ENCODE measurements at places on chromosomes 11 and 22.
A peak's percentile ranks its signal among the peaks of the same experiment; 100 is the strongest.

GRCh38 chr11:65574109-65574810 is 1.6 kb upstream of the EHBP1L1 start:
- peak; percentile 94 for DNase-seq

DNA sequence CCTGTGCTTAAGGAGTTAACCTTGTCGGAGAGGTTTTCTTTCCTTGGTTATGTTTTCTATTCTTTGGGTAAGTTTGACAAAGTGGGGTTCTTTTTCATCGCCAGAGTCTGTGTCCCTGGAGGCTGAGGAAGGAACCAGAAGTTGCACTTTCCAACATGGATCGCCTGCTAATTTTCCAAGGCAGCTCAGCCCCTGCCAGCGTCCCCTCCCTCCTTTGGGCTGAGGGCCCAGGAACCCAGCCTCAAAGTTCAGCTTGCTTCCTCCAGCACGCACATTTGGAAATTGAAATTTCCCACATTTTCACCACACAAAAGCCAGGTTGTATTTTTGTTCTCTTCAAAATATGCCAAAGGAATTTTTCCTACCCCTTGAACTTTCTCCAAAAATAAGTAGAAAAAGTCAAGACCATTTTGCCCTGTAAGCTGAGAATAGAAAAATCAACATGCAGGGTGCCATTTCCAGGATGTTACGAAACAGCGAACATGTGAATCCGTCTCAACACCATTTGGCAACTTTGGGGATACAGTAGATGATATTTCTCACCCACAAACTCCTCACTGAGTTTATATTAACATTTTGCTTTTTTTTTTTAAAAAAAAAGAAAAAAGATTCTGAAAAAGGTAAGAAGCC is 343.5 kb downstream of the TENM4 start:
- DNase-seq = no peak

GRCh38 chr22:35381424-35382009 is 621 bp downstream of the HMOX1 start:
- no peak for DNase-seq

GRCh38 chr11:34910817-34911216 is 5.4 kb downstream of the APIP start:
- no peak for DNase-seq

DNA sequence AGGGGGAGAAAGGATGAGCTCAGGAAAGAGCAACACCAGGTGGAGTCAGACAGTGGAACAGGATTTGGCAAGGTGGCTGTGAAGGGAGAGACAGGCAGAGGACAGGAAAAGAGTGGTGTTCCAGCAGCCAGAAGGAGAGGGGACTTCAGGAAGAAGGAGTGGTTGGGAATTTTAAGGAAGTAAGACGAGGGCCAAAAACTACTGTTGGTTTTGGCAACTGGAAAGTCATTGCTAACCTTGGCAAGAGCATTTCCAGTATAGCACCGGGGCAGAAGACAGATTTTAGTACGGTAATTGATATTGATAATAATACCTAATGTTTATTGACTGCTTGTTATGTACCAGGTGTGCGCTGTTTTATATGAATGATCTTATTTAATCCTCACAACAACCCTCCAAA is 15.4 kb upstream of the DDX6 start:
- DNase-seq = no peak

DNA sequence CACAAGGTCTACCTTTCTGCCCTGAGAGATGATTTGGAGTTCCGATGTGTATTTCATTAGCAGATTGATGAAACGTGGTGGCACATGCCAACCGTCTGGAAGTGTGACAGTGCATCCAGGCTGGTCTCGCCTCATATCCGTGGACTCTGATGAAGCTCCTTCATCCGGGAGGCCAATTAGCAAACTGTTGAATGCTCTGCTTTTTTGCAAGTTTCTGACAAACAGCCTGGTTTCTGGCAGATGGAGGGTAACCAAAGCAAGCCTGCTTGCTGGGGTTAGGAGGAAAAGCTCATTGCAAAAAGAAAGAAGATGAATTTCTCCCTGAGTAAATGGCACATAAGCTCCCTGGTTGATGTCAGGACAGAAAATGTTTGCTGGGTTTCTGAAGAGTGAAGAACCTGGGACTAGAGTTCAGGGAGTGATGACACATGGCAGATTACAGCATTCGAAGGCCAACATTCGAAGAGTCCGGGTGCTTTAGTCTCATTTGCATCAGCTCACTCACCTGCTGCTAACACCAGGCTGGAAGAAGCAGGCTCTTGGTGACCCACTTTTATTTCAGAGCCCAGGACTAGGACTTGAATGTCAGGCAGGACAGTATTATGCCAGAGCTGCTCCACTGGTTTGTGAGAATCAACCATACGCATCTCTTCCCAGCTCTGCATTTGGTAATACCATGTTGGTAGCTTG is 135.9 kb upstream of the TTC12 start:
- no peak for DNase-seq

DNA sequence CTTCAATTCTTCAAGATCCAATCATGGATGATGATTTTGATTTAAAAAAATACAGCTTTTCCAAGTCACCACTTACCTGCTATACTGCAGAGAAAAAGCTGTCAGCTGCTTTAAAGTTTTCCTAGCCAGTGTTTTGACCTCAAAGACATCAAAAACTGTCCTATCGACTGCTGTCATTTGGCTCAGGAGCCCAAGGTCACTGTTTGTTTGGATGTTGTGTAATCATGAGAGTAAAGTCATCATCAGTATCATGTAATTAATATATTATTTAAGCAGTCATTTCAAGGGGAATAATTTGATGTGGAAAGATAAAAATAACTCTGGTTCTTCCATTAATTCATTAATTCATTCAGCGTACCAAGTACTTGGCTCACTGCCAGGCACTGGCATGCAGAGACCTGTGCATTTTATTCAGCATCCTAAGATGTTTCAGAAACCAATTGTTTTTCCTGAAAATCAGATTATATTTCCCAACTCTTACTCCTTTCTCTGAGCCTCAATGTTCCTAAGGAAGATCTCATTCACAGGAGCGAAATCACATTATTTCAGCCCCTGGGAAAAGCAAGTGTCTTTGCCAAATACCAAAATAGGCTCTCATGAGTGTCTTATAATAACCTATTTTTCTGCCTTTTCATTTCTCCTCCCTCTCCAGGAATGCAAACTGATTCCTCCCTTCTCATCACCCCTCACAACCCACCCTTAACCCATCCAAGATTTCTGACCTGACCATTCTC is 59.9 kb downstream of the SLC1A2 start:
- no peak for DNase-seq

GRCh38 chr22:37098976-37099591 is 10.4 kb downstream of the TMPRSS6 start:
- peak; percentile 34 for DNase-seq

- DNase-seq = no peak
Measured at GRCh38 chr11:7759010-7759409, 37.7 kb downstream of the OR5P2 start.

GRCh38 chr11:1401656-1402221 is 12.0 kb downstream of the BRSK2 start:
- DNase-seq = peak; percentile 67

- no peak for DNase-seq
Measured at GRCh38 chr11:36243641-36244040, 45.6 kb downstream of the COMMD9 start.

- DNase-seq = no peak
Measured at GRCh38 chr11:60978546-60979380, 7.3 kb downstream of the CD6 start.

DNA sequence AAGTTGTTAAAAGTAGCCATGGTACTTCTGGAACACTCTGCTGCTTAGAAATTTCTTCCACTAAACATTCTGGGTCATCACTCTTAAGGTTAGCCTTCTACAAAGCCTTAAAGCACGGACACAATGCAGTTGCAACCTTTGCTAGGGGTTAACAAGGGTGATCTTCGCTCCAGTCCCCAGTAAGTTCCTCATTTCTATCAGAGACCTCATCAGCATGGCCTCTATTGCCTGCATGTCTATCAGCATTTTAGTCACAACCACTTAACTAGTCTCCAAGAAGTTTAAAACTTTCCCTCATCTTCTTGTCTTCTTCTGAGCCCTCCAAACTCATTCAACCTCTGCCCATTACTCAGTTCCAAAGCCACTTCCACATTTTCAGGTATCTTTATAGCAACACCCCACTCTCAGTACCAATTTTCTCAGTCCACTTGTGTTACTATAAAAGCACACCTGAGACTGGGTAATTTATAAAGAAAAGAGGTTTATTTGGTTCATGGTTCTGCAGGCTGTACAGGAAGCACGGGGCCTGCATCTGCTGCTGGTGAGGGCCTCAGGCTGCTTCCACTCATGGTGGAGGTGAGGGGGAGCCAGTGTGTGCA is 48.7 kb upstream of the TH start:
- no peak for DNase-seq

DNA sequence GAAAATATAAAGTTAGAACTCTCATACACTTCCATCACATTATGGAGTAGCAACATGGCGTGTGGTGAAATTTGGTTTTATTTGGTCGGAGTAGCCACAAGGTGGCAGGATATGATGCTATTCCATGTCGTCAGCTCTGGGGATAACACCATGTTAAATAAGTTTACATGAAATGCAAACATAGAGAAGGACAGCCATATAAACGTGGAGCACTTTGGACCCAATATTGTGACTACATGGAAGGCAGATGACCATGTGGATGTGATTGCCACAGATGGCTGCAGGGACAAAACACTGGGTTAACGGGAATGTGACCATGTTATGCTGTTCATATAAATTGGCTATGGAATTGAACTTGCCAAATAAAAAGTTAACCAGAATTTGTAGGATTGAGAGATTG is 21.0 kb downstream of the OR5M11 start:
- peak; percentile 36 for DNase-seq

GRCh38 chr11:65425971-65426838 is 3.6 kb downstream of the NEAT1 start:
- peak; percentile 71 for DNase-seq

- DNase-seq = no peak
Measured at GRCh38 chr22:49097171-49097925, 730.3 kb downstream of the BRD1 start.

DNA sequence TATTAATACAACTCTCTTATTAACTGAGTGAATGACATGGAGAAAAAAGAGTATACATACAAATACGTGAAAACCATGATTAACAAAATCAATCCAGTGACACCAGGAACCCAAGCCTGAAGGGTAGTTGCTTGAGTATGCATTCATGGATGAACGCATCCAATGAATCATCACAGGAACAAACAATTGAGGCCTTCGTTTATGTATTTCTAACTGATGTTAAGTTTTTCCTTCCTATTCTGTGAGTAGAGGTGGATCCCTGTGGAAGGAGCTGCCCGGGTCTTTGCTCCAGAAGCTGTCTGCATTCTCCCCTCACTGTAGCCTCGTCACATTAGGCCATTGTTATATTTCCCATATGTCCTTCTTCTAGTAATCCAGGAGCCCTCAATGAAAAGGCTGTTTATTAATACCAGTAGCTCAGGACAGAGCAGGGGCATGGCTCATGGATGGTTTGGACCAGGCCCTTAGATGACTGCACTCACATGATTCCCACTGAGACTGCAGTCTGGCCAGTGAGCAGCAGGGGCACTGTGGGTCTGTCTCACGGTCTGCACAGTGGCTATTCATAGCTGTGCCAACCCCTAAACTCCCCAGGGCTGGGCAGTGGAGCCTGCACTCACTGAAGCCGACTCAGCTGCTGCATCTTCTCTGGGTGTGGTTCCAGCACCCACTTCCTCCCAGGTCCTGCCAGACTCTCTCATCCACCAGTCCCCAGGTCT is 128.1 kb upstream of the TOP3B start:
- peak; percentile 79 for DNase-seq

DNA sequence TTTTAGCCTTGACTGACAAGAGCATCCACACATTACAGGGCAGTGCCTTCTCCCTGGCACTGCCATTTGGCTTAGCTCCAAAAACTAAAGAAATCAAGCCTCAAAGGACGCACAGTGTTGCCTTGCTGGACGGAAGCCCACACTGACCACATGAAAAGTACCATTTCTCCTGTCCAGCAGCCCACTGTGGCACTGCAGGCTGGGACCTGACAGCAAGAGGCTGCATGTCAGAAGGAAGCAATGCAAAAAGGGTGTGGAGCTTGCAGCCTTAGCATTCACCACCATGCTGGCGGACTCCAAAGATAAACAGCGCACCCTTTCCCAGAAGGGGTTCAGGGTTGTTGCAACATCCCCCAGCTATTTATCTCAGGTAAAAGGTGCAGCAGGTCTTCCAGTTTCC is 109.3 kb upstream of the BMAL1 start:
- DNase-seq = no peak

GRCh38 chr11:120209746-120210625 is 846 bp upstream of the OAF start:
- no peak for DNase-seq

DNA sequence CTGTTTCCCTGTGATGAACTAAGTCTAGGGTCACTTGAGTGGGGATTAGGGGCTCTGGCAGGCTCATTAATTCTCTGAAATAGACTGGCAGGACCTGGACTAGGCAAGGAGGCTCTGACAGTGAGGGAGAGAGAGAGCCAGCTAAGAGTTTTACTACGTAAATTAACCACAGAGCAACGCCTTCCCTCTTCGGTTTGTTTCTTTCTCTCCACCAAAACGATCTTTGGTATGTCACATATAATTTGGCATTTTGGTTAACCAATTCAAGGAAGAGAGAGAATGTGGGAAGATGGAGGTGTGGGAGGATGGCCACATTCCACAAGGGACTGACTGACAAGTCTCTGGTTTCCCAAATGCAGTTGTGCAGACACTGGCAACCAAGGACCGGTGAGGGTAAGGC is 27.9 kb downstream of the ATG16L2 start:
- DNase-seq = no peak

- DNase-seq = no peak
Measured at GRCh38 chr22:41621911-41622179, 750 bp downstream of the XRCC6 start.

- no peak for DNase-seq
Measured at GRCh38 chr11:111044751-111045406, 200.6 kb upstream of the POU2AF2 start.

DNA sequence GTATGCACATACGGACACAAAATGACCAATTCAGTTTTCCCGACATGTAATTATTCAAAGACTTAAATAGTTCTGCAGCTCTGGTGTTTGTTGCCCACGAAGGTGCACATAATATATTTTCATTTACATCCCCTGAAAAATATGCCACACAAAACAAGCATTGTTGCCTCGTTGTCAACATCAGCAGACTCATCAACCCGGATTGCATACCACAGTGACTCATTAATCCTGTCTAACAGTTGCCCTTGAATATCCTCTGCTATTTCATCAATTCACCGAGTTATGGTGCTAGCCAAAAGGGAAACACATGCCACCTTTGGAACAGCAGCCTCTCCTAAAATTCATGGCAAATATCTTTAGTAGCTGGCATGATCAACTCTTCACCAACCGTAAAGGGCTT is 582.2 kb downstream of the LRRC4C start:
- DNase-seq = no peak

- no peak for DNase-seq
Measured at GRCh38 chr11:34182921-34183685, 77.7 kb downstream of the NAT10 start.

- no peak for DNase-seq
Measured at GRCh38 chr11:123338997-123339752, 90.9 kb upstream of the GRAMD1B start.
